ENCODE measurements at places on chromosomes 11 and 22.

GRCh38 chr11:129828301-129828836, 12.7 kb downstream of the TMEM45B start:
- DNase-seq: no peak

DNA sequence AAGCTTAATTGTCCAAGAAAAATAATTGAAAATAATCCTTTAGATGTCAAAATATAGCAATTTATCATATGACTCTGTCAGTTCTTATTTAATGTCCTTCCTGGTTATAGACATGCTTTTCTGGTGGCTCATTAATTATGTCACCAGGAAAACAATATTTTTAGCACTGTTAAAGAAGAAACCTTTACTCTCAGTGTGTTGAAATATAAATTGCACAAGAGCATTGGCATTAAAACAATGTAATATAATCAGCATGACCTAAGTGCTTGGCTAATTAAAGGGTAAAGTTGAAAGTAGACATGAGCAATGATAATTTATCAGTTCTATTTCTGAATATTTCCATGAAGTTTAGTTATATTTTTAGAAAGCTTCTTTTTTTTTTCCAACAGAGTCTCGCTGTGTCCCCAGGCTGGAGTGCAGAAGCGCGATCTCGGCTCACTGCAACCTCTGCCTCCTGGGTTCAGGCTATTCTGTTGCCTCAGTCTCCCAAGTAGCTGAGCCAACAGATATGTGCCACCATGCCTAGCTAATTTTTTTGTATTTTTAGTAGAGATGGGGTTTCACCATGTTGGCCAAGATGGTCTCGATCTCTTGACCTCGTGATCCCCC, 232.3 kb downstream of the JRKL start:
- DNase-seq: no peak

GRCh38 chr11:117456027-117456720, 128.5 kb downstream of the CEP164 start:
- no peak for DNase-seq

DNA sequence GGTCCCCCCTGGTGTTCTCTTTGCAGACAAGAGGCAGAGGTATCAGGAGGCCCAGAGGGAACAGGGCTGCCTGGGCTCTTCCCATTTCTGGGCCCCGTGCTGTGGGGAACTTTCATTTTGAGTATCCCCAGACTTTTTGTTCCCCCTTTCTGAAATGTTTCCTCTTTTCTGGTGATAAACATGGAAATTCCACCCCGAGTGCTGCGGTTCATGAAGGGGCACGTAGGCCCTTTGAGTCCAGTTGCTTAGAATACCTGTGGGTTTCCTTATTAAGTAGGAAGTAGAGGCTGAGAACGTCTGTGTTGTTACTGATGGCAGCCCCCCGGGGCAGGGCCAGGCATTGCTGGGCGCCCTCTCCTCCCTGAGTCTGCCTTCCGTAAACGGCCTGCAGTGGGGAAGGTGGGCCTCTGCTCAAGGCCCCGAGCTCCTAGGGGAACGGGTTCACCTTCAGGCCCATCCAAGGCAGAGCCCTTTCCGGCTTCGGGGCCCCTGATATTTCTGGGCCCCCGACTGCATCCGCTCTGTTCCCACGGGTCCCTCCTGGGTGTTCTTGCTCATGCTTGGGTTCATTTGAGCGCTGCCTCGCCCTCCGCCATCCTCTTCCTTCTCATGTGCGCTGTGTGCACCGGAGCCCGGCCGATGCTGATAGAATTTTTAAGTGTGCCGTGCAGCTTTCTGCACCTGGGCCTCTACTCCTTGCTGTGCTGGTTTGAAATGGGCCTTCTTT, 12.0 kb downstream of the TBC1D22A start:
- no peak for DNase-seq

DNA sequence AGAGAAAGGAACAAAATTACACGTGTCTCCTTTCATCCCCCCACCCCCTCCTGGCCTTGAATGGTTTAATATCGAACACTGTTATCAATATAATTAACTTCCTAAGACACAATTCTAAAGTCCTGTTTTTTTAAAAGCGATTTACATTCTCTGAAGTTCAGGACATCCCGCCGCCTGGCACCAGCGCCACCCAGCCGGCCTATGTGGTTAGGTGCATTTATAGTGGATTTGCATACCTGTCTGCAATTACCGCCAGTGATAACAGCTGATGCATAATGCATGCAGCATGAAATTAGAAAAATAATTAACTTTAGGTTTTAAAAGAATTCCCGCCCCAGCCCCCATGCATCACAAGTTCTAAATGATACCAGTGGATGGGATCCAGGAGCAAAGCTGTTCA, 58.6 kb downstream of the MACROD1 start:
- DNase-seq: no peak

GRCh38 chr11:5364214-5364613, 12.9 kb downstream of the OR51B6 start:
- DNase-seq: no peak

GRCh38 chr11:108863528-108863927, 198.7 kb downstream of the DDX10 start:
- DNase-seq: no peak

DNA sequence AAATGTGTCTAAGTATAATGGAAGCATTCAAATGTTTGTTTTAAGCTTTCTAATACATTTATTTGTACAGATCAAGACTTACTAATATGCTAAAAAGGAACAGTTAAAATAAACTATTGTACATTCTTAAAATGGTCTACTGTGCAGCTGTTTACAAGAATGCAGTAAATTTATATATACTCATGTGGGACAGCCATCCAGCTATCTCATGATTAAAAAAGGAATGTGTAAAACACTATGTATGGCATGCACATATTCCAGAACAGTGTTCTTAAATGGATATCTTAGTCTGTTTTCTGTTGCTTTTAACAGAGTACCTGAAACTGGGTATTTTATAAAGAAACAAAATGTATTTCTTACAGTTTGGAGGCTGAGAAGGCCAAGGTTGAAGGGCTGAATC, 30.2 kb upstream of the CSTF3 start:
- DNase-seq: no peak

- no peak for DNase-seq
Observed at GRCh38 chr11:44125598-44125997, 30.1 kb downstream of the EXT2 start.

GRCh38 chr22:22085702-22086500, 103.3 kb upstream of the TOP3B start:
- DNase-seq: no peak

DNA sequence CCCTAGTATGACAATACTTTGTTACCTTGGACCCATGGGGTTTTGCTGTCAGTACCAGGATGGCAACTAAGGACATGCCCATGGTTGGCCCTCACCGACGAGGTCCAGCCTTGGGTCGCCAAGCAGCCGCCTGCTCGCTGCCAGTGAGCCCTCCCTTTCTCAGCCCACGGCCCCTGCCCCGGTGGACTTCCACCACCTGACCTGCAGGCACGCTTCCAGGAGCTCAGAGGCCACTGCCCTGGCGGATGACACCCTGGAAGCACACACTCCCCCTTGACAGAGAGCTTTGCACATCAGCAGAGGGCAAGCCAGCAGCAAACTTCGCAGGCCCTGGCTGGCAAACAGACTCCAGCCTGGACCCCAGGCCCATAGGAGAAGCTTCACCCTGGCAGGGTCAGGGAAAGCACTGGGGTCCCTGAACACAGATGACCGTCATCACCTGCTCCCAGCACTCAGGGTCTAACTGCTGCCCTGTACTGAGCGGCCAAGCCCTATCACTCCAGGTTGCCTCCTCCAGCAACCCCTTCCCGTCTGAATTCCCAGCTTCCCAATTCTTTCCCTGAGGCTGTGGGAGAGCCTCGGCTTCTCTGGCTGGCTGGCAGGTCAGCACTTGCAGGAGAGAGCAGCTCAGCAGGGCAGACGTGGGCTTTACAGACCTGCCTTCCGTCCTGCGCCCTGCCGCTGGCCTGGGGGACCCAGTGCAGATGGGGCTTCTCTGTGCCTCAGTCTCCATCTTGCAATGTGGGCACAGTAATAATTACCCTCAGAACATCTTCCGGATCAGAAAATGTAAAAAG, 2.7 kb upstream of the PPARA start:
- no peak for DNase-seq

DNA sequence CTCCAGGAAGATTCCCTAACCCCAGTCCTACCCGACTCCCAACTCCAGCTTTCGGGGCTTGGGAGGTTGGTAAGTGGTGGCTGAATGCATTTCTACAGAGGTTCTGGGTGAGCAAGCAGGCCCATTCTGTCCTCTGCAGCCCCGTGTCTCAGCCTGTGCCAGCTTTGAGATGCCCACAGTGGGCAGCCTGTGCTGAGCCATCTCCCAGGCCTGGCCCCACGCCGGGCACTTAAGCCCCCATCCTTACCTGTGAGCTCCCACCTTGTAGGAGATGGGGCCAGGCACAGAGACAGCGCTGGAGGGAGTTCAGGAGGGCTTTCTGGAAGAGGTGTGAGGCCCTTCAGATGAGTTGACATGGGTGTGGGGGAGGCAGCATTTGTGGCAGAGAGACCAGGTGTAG, 54.5 kb downstream of the ANO1 start:
- no peak for DNase-seq

GRCh38 chr11:10476927-10477689, 22.0 kb downstream of the AMPD3 start:
- no peak for DNase-seq

DNA sequence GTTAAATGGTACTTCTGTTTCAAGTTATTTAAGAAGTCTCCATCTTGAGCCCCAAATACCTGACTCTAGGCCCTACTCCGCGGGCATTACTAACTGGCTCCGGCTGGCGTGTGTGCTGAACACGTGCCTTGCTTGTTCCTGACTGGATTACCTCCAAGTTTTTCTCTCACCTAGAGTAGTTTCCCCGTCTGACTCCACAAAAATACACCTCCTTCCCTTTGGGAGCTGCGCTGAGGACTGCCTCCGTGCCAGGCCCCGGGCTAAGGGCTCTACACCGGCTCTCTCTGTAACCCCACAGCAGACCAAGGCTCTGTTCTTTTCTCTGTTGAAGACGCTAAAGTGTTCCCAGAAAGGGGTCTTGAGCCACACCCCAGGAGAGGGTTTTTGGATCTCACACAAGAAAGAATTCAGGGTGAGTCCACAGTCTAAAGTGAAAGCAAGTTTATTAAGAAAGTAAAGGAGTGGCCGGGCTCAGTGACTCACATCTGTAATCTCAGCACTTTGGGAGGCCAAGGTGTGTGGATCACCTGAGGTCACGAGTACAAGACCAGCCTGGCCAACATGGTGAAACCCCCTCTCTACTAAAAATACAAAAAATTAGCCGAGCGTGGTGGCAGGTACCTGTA, 61.8 kb downstream of the ANO1 start:
- DNase-seq: no peak

GRCh38 chr11:70448983-70449567, 50.7 kb downstream of the CTTN start:
- no peak for DNase-seq

- no peak for DNase-seq
Observed at GRCh38 chr22:20798974-20799373, 25.1 kb downstream of the SERPIND1 start.

DNA sequence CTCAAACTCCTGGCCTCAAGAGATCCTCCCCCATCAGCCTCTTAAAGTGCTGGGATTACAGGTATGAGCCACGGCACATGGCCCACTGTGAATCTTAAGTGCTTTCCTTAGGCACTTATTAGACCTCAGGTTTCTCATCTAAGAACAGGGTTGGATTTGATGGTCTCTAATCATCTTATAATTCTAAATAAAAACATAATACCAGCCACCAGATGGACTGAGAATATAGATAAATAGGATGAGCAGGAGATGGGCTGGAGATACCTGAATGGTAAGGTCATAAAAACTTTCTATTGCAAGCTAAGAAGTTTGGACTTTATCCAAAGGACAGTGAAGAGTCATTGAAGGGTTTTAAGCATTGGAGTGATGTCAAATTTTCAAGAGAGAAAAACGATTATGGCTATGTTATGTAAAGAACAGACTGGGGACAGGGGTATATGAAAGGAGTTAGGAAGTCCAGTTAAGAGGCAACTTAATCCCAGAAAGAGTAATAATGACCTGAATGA, 85.2 kb downstream of the RELT start:
- DNase-seq: no peak

DNA sequence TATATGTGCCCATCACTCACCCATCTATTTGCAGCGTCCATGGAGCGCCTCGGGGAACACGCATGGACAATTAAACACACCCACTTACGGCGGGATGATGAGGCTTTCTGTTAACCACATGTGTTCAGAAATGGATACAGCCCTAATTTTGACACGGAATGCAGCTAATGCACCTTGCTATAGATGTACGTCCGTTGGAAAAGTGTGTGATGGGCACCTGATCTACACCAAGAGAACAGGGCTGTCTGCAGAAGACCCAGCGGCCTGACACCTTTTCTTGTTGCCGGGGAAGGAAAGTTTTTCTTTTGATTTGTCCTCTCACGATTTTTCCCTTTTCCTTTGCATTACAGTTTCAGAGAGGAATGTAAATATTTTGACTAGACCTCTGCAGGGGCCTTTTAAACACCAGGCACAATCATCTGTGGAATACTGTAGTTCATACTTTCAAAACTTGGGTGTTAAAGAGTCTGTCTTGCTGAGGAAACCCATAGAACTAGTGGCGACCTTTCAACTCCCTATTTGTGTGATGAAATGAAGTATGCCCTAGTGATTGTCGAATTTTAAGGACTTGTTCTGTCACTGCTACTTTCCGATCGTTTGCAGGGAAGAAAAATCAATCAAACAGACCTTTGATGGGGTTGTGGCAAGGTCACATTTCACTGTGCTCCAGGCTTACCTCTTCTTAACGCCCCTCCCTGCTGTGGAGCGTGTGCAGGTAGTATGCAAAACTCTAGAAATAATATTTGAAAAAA, 16.5 kb upstream of the PAX6 start:
- no peak for DNase-seq

GRCh38 chr11:132137289-132137980, 767.0 kb downstream of the NTM start:
- no peak for DNase-seq

DNA sequence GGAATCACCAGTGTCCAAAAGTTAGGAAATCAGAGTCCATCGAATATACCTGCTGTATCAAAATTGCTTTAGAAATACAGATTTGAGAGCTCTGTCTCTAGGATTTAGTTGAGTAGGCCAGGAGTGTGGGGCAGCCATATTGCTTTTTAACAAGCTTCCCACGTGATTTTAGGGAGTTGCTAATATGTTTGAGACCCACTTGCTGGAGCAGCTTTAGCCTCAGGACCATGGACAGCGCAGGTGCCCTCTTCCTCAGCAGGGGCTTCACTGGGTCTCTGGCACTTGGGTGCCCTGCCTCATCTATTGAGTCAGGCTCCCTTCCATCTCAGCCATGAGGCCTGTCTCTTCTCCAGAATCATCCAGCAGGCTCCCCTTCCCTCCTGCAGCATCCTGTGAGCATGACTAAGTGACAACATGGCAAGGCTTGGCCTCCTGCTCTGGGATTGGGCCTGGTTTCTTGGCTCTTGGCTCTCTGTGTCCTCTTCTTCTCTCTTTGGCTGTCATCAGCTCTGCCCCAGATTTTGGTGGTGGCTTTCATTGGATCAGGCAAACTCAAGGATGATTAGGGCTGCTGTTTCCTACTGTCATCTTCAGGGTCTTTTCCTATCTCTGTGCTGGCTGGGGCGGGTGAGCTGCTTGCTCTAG, 70.0 kb downstream of the SGSM1 start:
- DNase-seq: no peak

Data from brain pericyte (primary cell).